ENCODE measurements at places on chromosomes 11 and 22.

- DNase-seq = no peak
Measured at GRCh38 chr22:47551431-47551775, 789.0 kb downstream of the TBC1D22A start.

DNA sequence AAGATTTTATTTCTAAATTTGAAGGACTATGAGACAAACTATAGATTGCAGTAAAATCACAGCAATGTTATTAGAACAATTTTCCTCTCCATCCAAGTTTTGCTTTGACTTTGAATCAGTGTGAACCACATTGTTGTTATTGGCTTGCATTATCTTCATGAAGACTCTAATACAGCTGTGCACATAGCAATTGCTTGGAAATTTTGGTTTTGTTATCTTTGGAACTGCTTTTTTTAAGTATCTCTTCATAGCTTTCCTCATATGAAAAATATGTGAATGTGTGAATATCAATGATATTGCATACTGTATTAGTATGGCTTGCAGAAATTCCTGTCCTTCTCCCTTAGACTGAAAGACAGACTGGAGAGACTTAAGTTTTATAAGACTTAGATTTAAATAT is 666.6 kb downstream of the LUZP2 start:
- DNase-seq = no peak

- peak; percentile 60 for DNase-seq
Measured at GRCh38 chr11:62889484-62890437, 9.1 kb downstream of the SLC3A2 start.

DNA sequence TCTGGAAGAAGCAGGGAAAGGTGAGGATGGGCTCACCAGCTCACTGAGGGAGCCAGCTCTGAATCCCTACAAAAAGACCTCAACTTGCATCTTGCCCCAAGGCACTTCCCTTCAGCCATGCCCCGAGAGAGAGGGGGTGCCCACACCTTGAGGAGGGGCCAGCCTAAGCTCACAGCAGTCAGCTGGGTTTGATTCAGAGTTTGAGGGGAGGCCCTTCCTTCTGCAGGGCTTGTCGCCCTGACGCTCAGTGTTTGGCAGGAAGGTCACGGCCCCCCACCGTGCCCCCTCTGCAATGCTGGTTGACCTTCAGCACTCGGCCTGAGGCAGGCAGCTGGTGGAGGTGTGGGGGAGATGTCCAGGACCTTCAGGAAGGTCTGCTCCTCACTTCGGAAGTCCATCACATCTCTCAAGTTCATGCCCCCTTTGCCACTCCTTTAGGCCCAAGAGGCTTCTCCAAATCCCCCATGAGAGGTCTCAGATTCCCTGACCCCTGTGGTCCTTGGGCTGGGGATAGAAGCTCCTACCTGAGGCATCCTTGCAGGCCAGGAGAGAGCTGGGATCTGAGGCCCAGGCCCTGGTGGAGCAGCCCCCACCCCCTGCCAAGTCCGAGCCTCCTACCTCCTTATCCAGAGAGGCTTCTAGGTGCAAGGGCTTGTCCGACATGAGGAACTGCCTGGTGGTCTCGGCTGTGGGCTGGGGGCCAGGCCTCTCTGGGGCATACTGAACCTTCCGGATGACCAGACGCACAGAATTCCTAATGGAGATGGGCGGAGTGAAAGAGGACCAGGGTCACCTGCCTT is 37.6 kb downstream of the TPBGL start:
- DNase-seq = no peak

DNA sequence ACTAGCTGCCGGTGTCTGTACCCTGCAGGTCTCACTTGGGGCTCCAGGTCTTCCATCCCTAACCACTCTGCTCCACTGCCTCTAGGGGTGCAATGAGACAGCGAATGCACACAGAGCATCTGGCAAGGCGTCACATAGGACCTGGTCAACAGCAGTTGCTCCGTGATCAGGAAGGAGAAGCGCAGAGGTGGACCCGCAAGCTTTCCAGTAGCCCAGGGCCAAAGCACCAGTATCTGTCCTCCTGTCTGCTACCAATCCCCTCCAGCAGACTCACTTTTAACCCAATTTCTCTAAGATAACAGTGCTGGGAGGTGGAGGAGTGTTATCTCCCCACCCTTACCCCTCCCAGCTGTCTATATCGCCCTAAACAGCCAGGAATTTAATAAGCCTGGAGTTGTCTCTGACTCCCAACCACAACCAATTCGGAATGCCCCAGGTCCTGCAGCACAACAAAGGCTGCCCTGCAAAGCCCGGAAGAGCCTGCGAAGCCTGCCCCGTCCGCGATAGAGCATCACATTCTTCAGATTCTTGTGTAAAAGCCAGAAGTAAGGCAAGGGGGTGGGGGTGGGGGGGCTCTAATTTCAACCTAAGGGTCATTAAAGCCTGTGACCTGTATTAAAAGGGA is 19.3 kb downstream of the MYH9 start:
- peak; percentile 83 for DNase-seq

- no peak for DNase-seq
Measured at GRCh38 chr11:126748100-126748791, 252.3 kb downstream of the KIRREL3 start.
